ENCODE measurements at places on chromosomes 5 and 9.

DNA sequence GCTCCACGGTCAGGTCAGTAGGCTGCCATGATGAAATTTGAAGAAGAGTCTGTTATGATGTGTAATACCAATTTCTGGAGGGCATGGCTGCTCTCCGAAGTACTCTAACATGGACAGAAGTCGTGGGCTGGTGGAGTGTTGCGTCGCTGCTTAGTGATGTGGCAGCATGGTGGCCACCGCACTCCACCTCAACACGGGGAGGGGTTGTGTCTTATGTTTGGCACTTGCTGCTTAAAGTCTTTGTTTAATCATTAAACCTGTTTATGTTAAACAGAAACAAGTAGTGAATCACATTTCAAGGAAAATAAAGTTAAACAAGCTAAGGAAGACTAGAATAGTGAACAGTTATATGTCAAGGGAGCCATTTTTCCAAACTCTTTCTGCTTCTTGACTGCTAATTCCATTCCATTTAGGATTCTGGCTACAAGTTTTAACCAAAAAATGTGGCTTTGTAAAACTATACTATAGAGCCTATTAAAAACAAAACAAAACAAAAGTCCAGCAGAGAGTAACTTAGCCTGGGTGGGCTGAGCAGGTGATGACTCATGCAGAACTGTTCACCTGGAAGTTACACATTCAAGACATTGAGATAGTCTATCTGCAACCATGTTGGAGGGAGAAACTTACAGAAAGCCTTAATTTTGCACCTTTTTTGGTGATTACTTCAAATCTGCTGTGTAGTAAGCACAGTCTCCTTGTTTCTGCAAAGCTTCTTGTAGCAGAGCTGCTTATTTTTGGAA is 9.5 kb downstream of the HABP4 start:
- DNase-seq: no peak

- DNase-seq: no peak
Observed at GRCh38 chr9:100125910-100126309, 26.9 kb downstream of the INVS start.

DNA sequence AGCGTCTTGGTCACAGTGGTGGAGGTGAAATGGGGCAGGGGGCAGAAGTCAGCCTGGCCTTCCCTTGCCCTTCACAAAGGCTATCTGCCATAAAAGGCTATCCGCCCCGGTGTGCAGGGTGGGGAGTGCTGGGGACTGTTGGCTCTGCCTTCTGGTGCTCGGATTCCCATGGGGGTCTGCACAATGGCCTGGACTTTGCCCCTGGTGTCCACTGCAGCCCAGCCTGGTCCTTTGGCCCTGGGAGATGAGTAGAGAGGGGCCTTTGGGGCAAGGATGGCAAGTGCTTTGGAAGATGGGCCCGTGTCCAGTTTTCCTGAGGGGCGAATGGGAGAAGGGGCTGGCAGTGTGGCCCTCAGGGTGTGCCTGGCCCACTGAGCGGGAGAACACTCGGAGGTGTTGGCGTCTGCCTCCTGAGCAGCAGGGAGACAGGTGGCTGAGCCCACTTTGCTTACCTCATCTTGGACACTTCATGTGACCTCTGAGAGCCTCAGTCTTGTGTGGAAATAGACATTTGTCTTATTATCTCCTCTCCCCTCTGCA is 69.9 kb downstream of the HSPA4 start:
- DNase-seq: no peak

- DNase-seq: no peak
Observed at GRCh38 chr9:87535817-87536539, 38.3 kb downstream of the DAPK1 start.

DNA sequence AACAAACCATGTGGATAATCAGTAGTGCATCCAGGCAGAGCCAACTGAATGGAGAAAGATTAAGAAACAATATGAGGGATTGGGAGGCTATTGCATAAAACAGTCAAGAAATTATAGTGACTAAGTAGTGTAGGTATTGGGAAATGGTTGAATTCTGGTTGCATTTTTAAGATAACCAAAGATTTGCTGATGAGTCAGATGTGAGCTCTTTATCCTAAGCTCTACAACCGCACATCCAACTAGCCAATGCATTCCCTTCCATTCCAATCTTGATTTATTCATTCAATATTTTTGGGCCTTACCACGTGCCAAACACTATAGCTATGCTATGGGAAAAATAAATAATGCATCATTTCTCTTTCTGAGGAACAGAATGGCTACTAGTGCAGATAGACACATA is 524.5 kb upstream of the RGMB start:
- no peak for DNase-seq

DNA sequence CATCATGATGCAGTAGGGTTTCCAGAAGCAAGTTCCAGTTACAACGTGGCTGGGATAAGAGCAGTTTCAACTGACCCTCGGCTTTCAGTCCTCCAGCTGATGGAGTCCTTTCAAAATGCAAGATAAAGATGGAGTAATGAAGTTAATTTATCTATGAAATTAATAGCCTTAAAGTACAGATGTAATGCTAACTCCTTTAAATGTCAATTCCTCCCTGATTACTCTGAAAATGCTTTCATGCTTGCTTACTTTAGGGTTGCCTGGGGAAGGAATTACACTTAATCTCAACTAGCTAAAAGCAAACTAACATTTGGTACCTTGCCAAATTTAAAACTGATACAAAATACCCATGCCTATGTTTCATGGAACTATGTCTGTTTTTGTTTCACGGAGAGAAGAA is 178.4 kb downstream of the KIAA0825 start:
- DNase-seq: no peak

DNA sequence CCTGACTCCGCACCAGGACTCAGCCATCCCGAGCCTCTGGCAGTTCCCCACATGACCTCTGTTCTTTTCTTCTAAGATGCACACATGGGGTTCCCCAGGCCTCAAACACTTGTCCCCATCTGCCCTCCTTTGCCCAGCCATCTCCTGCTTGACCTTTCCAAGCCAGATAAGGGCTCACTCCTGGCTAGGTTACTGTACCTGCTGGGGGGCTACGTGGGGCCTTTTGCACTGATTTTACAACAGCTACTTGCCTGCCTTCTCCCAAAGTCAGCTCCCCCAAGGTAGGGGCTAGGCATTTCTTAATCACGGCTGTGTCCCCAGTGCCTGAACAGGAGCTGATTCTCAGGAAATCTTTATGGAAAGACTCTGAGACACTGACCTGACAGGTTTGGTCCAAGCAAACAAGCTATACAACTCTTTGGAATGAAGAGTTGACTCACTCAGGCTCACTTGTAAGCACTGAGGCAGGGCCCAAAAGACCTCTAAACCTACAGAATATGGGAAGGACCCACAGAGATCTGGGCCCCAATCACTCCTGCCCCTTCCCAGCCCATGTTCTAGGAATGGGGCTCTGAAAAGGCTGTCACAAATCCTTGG is 2.5 kb downstream of the MACROH2A1 start:
- no peak for DNase-seq

GRCh38 chr5:151139015-151139414 is 18.6 kb downstream of the ANXA6 start:
- DNase-seq: no peak

DNA sequence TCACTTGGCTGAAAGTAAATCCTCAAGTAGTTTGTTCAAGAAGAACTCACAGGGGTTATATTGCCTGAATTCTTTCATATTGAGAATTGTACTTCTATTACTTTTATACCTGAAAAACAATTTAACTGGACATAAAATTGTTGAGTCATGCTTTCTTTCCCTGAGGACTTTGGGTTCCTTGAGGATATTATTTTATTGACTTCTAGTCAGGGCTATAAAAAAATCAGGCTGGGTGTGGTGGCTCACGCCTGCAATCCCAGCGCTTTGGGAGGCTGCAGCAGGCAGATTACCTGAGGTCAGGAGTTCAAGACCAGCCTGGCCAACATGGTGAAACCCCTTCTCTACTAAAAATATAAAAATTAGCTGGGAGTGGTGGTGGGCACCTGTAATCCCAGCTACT is 17.9 kb upstream of the CDC42SE2 start:
- DNase-seq: no peak

DNA sequence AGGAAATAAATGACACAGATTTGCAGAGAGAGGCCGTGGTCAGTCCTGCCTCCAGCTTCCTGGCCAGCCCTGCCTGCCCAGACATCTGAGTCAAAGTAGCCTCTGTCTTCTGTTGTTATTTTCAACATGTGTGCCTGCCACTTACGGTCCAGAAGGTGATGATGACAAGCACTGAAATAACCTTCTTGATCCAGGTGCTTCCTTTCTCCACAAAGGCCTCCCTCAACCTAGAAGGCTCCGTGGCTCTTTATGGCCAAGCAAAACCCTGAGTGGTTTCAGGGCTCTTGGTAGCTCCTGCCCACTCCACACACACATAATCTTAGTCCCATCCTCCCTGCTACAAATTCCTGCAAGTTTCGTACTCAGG is 34.1 kb upstream of the SLC6A19 start:
- no peak for DNase-seq

GRCh38 chr5:150148117-150148927 is 7.3 kb downstream of the PDGFRB start:
- no peak for DNase-seq

DNA sequence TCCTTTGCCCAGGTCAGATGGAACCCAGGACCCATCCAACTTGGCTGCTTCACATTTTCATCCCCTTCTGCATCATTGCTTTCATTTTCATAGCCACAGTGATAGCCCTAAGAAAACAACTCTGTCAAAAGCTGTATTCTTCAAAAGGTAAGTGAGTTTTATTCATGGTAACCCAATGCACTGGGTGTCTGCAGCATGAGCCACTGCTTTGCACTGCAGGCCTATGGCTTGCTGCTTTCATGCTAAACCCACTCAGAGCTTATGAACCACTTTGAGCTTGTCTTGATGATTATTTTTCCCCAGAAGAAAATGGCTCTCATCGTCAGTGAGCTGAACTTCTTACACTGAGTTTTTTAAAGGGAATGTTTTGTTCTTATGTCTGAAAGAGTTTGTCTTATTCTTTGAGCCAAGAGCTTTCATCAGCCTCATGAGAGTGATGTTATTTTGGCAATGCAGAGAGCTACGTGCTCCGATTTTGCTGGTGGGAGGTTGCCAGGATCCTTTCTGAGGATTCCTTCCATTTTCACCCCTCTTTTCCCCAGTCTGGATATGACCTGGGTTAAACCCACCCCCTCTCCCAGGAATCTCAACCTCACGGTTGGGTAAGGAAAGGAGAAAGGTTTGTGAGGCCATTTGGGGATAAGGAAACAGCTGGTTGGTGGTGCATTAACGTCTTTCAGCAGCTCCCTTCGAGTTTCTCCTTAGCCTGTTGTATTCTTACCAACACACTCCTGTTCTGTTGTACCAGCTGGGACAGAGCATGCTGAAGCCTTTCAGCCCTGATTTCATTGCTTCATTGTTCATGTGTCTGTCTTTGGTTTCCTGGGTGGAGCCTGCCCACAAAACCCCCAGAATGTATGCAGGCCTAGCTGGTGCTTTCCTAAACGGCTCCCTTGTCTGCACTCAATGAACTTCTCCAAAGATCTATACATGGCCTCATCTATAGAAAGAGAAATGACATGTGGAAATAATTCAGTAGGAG is 47.6 kb downstream of the PDCD1LG2 start:
- DNase-seq: peak; percentile 43

DNA sequence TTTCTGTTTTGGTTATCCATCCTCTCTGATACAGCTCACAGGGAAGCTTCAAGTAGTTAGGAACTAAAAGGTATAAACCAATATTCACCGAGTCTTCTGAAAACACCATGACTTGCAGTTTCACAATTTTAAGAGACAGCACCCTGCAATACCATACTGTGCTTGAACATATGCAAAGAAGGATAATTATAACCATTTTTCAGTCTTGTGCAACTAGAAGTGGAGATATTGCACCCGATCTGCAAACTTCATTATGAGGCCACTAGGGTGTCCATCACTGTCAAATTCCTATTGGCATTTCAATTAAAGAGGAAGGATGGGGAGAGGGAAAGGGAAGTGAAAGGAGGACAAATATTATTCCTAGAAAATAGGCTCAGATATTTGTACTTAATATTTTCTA is 32.4 kb upstream of the CEP120 start:
- DNase-seq: peak; percentile 40

DNA sequence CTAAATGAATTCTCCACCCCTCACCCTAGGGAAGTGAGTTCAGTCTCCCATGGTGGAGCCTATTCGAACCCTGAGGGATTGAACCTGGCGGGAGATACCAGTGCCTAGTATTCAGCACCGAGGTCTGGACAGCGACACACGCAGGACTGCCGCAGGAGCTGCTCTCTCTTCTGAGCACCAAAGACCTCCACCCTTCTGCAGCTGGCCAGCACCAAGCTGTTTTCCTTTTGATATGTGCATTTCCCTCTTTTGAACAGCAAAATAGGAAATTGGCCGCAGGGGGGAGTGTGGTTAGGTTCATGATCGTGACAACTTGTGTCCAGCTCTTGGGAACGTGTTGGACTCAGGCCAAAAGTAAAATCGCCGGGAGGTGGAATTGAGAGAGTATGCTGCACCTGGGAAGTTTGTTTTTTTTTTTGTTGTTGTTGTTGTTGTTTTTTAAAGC is 1.2 kb upstream of the PCSK1 start:
- DNase-seq: no peak

- no peak for DNase-seq
Observed at GRCh38 chr5:88685591-88686541, 197.1 kb downstream of the MEF2C start.

GRCh38 chr5:168872246-168872645 is 293.1 kb upstream of the PANK3 start:
- DNase-seq: no peak

- DNase-seq: no peak
Observed at GRCh38 chr9:100639854-100640253, 62.0 kb downstream of the CAVIN4 start.

DNA sequence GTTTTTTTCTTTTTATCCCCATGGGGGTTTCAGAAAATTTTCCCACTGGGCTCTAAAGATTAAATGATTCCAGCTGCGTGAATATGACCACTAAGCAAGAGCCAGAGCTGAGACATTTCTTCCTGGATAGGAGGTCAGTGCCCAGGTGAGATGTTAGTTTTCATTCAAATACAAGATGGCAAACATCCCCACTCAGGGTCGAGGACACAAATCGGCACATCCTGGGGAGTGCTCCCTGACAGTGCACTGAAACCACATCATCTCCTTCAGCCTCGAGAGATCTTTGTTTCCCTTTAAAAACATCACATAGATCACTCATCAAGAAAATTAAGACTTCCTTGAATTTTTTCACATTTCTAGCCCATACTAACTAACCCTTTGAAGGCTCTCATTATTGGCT is 273.2 kb upstream of the PANK3 start:
- no peak for DNase-seq

GRCh38 chr5:124790301-124790894 is 44.0 kb upstream of the ZNF608 start:
- no peak for DNase-seq

DNA sequence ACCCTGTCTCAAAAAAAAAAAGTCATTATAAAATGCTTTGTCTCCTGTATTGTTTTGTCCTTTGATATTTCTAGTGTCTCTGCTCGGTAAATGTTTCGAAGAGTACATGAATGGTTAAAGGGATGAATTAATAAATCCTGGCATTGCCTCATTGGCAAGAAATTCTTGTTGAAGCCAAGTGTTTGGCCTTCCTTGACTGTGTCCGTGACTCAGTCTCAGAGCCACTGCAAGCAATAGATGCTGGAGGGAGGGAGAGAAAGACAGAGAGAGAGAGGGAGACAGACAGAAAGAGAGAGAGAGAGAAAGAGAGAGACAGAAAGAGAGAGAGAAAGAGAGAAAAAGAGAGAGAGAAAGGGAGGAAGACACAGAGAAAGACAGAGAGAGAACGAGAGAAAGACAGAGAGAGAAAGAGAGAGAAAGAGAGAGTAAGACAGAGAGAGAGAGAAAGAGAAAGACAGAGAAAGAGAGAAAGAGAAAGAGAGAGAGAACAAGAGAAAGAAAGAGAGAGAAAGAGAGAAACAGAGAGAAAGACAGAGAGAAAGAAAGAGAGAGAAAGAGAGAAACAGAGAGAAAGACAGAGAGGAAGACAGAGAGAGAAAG is 72.5 kb upstream of the RXRA start:
- no peak for DNase-seq
